ENCODE measurements at places on chromosomes 11 and 22.
A peak's percentile ranks its signal among the peaks of the same experiment; 100 is the strongest.

DNA sequence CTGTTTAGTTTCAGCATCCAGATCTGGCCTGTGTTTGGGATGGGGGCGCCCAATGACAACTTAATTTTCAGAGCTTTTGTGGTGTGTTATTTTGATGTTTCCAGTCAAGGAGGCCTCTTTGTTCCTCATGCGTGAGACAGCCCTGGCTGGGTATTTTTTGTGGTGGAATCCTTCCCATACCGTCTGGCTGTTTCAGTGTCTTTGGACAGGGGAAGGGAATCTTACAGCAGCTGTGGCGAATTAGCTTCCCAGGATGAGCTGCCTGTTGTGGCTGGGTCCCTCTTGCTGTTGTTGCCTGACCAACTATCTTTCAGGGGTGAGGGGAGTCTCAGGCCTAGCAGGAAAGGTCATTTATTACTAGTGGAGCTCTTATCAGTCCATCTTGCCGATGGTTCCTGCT, 138.8 kb downstream of the ARHGAP20 start:
- no peak for DNase-seq

GRCh38 chr11:58999291-58999680, 60.0 kb downstream of the GLYATL1 start:
- DNase-seq: no peak

DNA sequence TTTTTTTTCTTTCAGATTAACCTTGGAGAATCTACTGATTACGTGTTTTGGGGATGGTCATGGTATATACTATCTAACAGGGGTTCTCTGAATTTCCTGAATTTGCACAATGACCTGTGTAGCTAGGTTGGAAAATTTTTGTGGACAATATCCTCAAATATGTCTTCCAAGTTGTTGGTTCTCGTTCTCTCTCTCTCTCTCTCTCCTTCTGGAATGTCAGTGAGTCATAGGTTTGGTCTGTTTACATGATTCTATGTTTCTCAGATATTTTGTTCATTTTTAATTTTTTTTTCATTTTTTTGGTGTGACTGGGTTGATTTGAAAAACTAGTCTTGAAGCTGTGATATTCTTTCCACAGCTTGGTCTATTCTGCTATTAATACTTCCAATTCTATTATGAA, 604.0 kb upstream of the ANO3 start:
- no peak for DNase-seq

- no peak for DNase-seq
These were observed 1.4 kb downstream of the SLC25A17 start for GRCh38 chr22:40817737-40818136.

DNA sequence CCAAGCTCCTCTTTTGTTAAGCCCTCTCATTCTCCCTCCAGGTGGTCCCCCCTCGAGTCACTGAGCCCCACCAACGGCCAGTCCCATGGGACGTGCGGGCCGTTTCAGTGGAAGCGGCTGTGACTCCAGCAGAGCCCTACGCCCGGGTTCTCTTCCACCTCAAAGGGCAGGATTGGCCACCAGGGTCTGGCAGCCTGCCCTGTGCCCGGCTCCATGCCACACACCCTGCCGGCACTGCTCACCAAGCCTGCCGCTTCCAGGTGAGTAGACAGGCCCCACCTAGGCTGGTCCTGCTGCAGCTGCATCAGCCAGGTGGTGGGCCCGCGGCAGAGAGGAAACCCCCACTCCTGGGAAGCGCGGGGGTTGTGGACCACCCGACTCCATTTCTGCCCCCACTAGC, 3.3 kb downstream of the TMEM132A start:
- DNase-seq: no peak

DNA sequence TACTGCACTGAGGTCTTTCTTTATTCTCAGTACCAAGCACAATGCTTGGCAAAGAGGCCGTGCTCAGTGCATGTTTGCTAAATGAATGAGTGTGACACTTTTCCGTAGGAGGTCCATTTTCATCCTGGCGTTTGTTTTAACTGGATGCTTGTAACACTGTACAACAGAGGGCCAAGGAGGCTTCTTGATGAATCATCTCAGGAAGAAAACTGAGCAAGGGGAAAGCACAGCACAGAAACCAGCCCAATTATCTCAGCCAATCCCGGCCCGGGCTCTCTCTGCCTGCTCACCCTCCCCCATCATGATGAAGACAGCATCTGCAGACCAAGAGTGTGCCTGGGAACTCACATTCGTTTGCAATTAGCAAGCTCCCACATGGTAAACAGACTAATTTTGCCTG, 570.3 kb downstream of the OPCML start:
- DNase-seq: no peak

DNA sequence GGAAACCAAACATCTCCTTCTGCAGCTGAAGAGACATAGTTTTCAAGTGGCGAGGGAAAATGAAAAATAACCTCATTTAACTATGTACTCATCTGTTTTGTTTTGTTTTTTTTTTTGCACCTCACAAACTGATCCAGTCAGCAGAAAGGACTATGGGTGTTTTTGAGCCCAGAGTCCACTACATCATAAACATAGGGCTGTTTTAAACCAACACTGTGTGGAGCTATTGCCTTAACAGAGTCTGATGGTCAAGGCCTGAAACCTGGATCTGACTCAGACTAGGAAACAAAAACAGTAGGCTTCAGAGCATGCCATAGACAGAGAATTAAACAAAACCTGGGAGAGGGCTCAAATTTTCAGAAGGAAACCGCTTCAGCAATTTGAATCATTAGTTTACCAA, 99.3 kb upstream of the FSHB start:
- DNase-seq: no peak

DNA sequence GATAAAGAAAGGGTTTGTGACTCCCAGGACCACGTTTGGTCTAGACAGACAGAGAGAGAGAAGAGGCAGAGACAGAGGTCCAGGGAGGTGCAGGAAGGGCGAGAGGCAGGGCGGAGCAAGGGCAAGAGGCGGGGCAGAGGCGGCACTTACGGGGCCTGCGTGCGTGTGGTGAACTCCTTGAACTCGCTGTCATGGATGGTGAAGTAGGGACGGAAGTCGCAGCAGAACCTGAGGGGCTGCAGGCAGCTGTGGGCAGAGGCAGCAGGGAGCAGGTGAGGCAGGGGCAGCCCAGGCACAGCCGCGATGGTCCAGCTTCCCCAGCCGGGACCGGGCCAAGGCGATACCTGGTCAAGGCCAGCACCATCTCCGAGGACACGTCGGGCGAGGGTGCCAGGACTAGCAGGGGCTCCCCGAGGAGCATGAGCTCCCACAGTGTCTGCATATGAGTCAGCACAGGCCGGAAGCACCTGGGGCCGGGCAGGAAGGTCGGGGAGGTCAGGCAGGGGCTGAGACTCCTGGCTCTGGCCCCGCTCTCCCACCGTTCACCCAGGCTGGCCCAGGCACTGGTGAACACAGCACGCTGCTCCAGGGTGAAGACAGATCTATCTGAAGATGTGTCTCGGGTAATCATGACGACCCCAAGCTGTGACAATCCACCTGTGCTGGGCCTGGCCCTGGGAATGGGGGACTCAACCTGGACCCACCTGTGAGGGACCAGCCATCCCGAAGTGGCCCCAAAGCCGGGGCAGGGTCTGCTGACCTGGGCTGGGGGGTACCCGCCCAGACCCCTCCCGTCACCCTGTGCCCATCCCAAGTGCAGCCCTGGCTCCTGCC, 7.2 kb upstream of the PLXNB2 start:
- peak; percentile 51 for DNase-seq

DNA sequence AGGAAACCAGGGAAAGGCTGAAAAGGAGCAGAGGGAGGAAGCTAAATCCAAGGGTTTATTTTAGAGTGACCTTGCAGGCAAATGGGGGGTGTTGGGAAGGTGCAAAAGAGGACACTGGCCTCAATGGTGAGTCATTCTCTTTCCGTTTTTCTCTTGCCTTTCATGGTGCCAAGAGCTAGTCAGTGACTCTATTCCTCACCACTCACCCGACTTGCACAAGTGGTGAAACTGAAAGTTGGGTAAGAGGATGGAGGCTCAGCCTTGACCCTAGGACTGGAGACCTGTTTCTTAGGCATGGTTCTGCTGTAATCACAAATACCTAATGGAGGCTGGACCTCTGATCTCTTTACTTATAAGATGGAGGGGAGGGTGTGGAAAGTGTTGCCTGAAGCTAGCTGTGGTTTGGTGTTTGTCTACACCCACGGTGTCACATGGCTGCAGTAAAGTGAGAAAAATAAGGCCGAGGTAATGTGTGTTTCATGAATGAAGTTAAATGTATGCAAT, 67.3 kb upstream of the CREB3L1 start:
- DNase-seq: no peak

- DNase-seq: no peak
These were observed 81.2 kb upstream of the PRR5 start for GRCh38 chr22:44620841-44621257.

DNA sequence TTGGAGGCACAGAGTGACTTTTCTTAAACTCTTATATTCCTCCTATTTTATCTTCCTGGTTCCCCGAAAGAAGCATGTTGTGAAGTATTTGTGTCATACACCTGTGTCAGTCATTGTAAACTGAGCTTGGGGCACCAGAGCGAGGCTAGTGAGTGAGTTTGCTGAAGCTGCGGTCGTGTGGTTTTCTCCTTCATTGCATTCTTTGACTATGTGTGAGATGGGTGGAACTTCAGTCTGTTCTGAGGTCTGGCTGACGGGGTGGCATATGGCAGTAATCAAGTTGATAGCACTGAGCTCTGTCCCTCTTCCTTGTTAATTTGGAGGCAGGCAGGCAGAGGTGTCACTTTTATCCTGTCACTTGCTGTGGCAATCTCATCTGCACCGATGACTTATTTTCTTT, 4.2 kb downstream of the VPS26B start:
- no peak for DNase-seq

- no peak for DNase-seq
These were observed 4.0 kb downstream of the NLRX1 start for GRCh38 chr11:119172513-119172912.

GRCh38 chr11:66857234-66857926, 516 bp downstream of the LRFN4 start:
- DNase-seq: no peak

- no peak for DNase-seq
These were observed 14.9 kb downstream of the RAC2 start for GRCh38 chr22:37229012-37229804.

GRCh38 chr11:129273944-129274711, 82.0 kb upstream of the ARHGAP32 start:
- no peak for DNase-seq

DNA sequence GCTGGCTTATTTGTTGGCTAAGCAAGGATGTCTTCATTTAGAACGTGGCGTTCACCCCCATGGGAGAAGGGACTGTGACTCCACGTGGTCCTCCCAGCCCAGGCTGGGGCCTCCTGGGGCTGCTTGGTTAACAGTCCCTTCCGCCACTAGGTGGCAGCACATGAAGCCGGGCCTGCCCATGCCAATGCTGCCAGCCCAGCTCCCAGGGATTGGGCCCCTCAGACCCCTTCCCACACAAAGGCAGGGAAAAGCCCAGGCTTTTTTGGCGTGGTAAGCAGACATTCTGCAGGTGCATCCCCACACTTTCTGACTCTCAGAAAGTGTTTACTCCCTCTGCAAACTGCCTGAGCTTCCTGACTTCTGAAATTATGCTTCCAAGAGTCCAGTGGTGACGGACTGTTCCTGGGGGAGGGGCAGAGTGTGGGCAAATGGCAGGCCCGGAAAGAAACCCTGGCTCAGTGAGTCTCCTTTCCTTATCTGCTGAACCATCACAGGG, 3.1 kb downstream of the CBX6 start:
- peak; percentile 77 for DNase-seq

- no peak for DNase-seq
These were observed 44.2 kb upstream of the LINC01488 start for GRCh38 chr11:69437001-69437875.

- no peak for DNase-seq
These were observed 73.3 kb upstream of the SHANK2 start for GRCh38 chr11:71325418-71326327.

GRCh38 chr11:133776671-133777367, 68.5 kb downstream of the SPATA19 start:
- DNase-seq: no peak

GRCh38 chr11:66600631-66601233, 7.7 kb downstream of the CCS start:
- DNase-seq: no peak

GRCh38 chr11:76602431-76602861, 68.1 kb downstream of the LRRC32 start:
- DNase-seq: no peak

- no peak for DNase-seq
These were observed 55.2 kb upstream of the MYEOV start for GRCh38 chr11:69238573-69239351.

- DNase-seq: no peak
These were observed 961.8 kb upstream of the CCDC90B start for GRCh38 chr11:84247926-84248325.

DNA sequence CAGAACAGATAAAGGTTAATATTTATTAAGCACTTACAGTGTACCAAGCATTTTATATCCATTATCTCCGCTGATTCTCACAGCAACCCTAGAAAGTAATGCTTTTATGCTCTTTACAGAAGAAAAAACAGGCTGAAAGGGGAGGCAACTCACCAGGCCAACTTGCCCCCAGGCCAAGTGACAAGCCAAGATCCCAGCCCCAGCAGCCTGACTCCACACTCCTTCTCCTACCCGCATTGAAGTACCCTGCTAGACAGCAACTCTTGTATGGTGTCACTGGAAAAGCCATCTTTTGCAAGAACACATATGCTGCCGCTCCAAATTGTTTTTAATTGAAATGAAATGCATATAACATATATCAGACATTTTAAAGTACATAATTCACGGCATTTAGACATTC, 25.6 kb downstream of the SMCO4 start:
- DNase-seq: no peak

- DNase-seq: no peak
These were observed 112.8 kb upstream of the CADM1 start for GRCh38 chr11:115616971-115617370.

DNA sequence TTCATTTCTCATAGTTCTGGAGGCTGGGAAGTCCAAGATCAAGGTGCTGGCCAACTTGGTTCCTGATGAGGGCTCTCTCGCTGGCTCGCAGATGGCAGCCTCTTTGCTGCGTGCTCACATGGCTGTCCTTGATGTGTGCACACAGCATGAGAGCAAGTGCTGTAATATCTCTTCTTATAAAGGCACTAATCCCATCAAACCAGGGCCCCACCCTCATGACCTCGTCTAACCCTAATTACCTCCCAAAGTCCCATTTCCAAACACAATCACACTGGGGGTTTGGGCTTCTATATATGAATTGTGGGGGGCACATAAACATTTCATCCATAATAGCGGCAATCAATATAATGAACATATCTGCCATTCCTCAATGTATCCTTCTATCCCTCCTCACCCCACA, 1062.1 kb downstream of the BRD1 start:
- no peak for DNase-seq

GRCh38 chr11:65536412-65537295, 11.8 kb downstream of the SCYL1 start:
- DNase-seq: no peak

Measured in stimulated activated CD8-positive, alpha-beta memory T cell treated with anti-CD3 and anti-CD28 coated beads, Interleukin-12 subunit alpha, Interleukin-12 subunit beta, amount 100 ng/mL, for 1 hour (primary cell).